ENCODE measurements at places on chromosomes 2 and 18. TPM values are rescaled to one million over a fixed set of nuclear protein-coding genes. Genes with fewer than 3 reads are reported as not detected.

GRCh38 chr2:182015334-182016109, 29.9 kb downstream of the PPP1R1C start:
- DNase-seq, result no peak

DNA sequence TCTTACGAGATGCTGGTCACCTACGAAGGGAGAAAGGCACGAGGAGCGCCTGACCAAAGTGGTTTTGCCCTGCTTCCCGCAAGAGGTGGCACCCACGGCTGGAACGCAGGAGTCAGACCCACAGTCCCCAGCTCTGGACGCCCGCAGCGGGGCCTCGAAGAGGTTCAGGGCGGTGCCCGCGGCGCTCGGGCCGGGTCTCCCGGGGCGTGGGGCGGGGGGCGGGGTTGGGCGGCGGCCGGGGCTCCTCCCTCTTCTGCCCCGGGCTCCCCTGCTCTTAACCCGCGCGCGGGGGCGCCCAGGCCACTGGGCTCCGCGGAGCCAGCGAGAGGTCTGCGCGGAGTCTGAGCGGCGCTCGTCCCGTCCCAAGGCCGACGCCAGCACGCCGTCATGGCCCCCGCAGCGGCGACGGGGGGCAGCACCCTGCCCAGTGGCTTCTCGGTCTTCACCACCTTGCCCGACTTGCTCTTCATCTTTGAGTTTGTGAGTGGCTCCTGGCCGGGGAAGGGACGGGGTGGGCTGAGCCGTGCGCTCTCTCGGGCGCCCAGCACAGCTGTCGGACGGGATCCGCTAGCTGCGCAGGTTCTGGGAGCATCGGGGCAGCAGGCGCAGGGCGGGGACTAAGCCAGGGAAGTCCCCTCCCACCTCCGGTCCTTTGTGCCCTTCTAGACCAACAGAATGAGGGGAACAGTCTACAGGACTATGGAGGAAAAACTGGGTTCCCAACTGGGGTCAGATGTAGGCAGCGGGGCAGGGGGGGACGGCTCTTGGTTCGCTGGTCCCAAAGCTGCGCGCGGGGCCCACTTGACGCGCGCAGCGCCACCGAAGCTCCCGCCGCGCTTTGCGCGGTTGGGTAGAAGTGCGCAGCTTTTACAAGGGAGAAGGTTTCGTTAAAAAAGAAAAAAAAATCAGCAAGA, at the start of gene MAL:
Gene MAL (plus strand): TSS at position 303 of the 914 bp plus-strand sequence. CDS start 85 bp downstream, at position 388.
- DNase-seq, result no peak

LRRTM4 gene
- polyA plus RNA-seq, result 0.68 TPM

GRCh38 chr18:31798399-31798798, 37.7 kb upstream of the SLC25A52 start:
- no peak for DNase-seq

DNA sequence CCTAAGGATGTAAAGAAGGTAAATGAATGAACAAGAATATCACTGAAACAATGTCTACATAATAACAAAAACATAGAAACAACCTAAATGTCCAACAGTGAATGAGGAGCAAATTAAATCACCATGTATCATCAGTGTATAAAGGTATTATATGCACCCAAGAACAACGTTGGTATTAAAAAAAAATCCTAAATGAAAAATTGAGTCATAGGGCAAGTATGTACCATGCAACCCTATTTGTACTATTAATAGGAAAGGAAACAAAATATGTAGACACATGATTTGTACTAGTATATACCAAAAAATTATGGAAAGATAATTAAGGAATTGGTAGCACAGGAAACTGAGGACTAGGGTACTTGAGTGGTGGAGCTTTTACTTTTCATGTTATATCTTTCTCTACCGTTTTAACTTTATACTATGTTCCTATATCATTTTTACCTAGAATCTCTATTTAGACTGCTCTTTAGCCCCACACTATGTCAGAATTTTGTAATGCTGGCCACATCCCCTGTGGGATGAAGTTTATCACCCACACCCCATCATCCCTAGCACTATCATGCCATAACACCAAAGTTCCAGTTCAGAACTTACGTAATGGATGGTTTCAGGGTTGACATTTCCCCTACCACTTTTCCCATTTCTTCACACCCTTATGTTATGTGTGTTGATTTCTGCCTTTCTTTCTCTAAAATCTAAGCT, 25.6 kb downstream of the IKZF2 start:
- no peak for DNase-seq

DNA sequence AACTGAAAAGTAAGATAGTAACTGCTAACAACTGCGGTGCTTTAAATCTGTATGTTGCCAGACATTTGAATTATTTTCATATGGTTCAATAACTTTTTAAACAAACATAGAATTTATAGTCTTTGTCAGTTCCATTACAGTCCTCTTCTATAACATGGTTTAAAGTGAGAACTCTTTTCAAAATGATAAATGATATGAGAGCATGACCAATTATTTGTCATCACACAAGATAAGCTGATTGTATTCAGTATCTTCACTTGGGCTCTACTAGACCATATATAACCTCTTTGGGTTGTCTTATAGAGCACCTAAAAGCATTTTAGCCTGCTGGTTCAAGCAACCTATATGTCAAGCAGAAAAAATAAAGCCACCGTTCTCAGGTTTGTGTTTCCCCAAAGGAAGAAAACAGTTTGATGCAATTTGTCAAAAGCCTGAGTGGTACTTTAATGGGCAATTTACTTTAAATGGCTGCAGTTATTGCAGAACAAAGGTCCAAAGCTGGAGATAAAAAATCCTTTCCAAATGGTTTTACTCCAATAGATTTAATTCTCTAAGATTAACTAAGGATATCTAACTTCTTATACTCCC, 298.4 kb downstream of the FSIP2 start:
- DNase-seq, result no peak

DNA sequence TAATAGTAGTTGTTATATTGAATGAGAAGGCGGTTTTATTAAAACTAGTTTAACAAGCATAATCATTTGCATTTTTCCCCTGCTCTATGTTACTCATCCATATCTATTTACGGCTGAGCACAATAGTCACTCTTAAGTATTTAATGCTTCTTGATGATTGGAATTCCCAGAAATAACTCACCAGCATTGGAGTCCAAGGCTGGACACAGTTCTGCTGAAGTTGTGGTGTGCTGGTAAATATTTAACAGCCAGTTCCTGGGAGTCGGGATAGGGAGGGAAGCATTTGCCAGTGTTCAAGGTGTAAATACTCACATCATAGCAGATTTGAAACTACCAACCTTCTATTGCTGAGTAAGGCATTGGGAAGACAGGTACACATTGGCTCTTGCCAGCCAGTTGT, 315.1 kb downstream of the MTX2 start:
- DNase-seq, result no peak

DNA sequence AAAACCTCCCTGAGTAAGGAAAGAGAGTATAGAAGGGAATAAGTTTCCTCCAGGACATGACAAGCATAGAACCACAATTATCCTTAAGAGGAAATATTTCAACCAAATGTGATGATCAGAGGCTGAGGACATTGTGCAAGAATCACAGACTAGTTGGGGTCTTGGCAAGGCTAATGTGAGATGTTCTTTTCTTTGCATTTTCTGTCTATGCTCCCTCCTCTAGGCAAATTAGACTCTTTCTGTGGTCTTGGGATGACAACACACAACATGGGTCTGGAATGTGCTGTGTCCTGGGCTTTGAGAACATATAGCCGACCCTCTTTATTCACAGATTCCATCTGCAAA, 32.0 kb upstream of the IL1RL1 start:
- no peak for DNase-seq

- no peak for DNase-seq
Measured at GRCh38 chr2:1603521-1603920, 140.8 kb downstream of the PXDN start.

GRHL1 gene
- polyA plus RNA-seq, result 4.7 TPM

LYPD1 gene
- polyA plus RNA-seq, result 94.4 TPM

- DNase-seq, result no peak
Measured at GRCh38 chr18:13397504-13398163, 179.1 kb downstream of the LDLRAD4 start.

DNA sequence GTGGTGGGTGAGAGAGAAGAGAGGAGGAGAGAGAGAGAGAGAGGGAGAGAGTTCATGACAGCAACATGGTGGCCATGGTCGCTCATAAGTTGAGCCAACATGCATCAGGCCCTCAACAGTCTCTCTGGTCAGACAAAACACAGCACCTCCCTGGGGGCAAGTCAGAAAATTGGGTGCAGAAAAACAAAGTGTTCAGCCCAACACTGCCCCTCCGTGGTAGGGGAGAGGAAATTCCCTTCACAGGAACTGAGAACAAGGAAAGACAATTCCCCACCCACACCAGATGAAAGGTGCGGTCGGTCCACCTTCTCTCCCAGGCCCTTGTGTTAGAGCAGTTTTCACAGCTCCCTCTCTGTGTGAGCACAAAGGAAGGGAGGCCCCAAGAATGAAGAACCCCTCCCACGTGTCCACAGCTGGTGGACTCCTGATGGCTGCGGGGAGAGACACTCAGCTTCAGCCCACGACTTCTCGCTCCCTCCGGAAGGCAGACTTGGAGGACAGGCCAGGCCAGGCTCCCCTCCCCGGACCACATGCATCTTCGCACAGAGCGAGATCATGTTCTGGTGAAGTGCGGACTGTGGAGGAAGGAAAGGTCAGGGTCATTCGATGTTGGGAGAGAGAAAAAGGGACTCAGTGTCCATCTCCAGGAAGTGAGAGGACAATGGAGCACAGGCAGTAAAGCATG, 181.7 kb downstream of the ANAPC1 start:
- DNase-seq, result no peak

Measured in renal cortex interstitium (tissue), 15 donors.